ENCODE measurements at places on chromosomes 4 and X.
A peak's percentile ranks its signal among the peaks of the same experiment; 100 is the strongest.

DNA sequence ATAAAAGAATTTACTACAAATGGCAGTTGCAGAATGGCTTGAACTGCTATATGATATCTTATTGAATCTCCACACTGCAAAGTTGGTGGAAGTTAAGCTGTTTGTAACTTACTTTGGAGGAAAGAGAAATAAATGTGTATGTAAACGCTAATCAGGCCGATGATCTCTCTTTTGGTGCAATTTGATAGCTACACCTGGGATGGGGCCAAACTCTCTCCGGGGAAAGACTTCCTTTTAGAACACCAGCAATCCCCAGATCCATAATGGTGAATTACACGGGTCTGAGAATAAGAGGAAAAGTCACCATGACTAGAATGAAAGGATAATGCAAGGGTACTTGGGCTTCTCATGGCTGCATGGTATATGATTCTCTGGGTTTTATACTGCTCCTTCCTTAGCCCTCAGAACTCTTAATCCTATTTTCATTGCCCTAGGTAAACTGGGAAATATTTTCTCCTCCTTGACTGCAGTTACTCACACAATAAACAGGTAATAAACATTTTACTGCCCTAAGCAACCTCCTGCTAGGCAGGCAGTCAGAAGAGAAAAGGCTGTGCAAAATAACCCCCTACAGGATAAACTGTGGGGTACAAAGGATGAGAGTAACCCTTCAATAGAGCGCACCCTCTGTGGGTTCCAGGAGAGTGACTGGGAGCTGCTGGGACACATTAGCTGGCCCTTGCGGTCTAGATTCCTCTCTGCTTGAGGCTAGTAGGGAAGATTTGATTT, 109.3 kb downstream of the MGST2 start:
- no peak for DNase-seq
- no peaks in the 10 kb centered on the region for H3K4me1 ChIP-seq
- H3K27me3 ChIP-seq, result no peaks in the 10 kb centered on the region
- H3K4me3 ChIP-seq, result no peak overlapping the region
- H3K27ac ChIP-seq, result no peak overlapping the region

DNA sequence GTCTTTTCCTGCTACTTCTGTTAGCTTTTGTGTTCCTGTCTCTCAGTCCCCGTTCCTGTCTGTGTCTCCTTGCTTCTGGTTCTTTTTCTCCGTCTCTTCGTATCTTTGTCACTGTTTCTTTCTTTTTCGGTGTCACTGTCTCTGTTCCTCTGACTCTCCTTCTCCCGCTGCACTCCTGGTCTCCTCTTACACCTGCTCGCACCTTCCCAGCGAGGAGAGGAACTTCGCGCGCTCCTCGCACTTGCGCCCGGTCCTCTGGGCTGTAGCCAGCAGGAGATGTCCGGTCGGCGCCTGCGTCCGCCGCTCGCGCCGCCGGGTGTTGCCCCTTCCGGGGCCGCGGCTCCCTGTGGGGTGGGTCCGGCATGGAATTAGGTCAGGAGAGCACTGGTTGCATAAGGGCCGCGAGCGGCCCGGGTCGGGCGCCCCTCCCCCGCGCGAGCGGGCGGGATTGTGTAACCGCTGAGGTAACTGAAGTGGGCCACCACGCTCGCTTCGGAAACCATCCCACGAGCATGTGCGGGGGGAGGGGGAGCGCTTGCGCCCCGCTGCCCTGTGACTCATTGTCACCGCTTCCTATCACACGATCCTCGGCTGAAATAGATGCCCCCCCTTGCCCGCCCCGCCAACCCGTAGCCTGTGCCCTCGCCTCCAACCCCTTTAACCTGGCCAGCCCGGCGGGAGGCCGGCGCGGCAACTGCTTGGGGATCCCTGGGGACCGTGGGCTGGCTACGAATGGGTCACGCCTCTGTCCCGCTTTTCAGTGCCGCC, 1.6 kb downstream of the LONRF3 start:
- peak; percentile 69 for DNase-seq
- H3K4me1 ChIP-seq, result peaks cover 15% of the 10 kb centered on the region
- peaks cover 5% of the 10 kb centered on the region for H3K36me3 ChIP-seq
- H3K27me3 ChIP-seq, result peaks cover 50% of the 10 kb centered on the region
- peak overlapping the region; percentile 91 for H3K4me3 ChIP-seq
- H3K27ac ChIP-seq, result peak overlapping the region; percentile 86

DNA sequence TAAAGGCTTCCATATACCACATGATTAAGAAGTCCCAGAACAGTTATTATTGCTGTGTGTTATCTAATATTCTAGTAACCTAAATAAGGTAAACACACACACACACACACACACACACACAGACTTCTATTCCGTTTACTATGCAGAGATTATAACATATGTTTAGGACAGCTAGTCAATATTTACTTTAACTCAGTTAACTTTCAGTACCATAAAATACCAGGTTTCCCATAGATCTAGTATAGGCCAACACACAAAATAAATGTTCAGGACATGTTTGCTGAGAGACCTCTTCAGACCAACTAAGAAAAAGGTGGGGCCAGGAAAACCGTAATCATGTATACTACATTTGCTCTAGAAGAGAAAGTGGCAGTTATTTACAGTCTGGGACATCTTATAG, 365.5 kb downstream of the KLHL13 start:
- H3K4me3 ChIP-seq, result no peak overlapping the region
- H3K36me3 ChIP-seq, result no peaks in the 10 kb centered on the region
- no peaks in the 10 kb centered on the region for H3K4me1 ChIP-seq
- DNase-seq, result no peak

DNA sequence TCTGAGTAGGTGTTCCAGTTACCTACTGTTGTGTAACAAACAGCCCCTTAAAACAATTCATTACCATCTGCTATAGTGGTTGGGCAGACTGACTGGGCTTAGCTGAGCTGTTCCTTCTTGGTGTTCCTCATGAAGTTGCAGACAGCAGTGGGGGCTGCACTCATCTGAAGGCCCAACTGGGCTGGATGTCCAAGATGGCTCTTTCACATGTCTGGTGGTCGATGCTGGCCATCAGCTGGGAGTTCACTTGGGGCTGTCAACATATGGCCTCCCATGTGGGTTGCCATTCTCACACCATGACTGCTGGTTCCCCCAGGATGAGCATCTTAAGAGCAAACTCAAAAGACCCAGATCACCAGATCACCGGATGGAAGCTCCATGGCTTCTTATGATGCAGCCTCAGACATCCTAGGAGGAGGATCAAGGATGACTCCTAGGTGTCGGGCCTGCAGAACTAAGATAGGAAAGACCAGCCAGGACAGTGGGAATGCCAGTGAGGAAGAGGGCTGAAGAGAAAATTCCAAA, 34.3 kb upstream of the PPP2R2C start:
- H3K4me3 ChIP-seq, result no peak overlapping the region
- no peak for DNase-seq
- no peak overlapping the region for H3K27ac ChIP-seq
- peaks cover 9% of the 10 kb centered on the region for H3K27me3 ChIP-seq

GRCh38 chrX:16839219-16839851, 30.8 kb downstream of the RBBP7 start:
- H3K27me3 ChIP-seq, result no peaks in the 10 kb centered on the region
- H3K4me3 ChIP-seq, result no peak overlapping the region
- peak overlapping the region; percentile 63 for H3K27ac ChIP-seq
- no peak for DNase-seq
- peaks cover 12% of the 10 kb centered on the region for H3K4me1 ChIP-seq

- DNase-seq, result no peak
- no peak overlapping the region for H3K4me3 ChIP-seq
Measured at GRCh38 chrX:133638285-133638684, 223.0 kb upstream of the GPC4 start.

DNA sequence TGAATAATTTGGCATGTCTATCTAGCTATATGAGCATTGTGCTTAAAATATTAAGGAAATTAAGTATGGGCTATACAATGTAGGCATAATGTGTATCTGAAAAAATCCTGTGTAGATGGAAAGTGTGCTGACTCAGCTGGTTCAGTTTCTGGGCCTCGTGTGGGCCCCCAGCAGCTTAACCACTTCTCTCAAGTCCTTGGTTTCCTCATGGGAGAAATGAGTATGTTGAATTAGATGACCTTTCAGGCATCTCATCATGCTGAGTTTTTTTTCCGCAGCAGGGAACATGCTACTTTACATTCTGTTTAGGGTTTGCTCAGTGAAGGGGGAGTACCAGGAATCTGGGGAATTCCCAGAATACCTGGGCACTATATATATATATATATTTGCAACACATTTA, 30.5 kb downstream of the RHOH start:
- peaks cover 36% of the 10 kb centered on the region for H3K36me3 ChIP-seq
- peaks cover 98% of the 10 kb centered on the region for H3K4me1 ChIP-seq
- DNase-seq, result peak; percentile 81
- H3K4me3 ChIP-seq, result peak overlapping the region; percentile 67
- H3K27ac ChIP-seq, result peak overlapping the region; percentile 91

Data from activated T-cell treated with anti-CD3 and anti-CD28 coated beads, Interleukin-2, amount 50 U/mL, for 72 hours (primary cell).